ENCODE measurements at places on chromosomes 2 and 18.
A peak's percentile ranks its signal among the peaks of the same experiment; 100 is the strongest.

GRCh38 chr18:54647176-54647575 lies 56.1 kb downstream of the DYNAP start:
- DNase-seq: no peak

- DNase-seq: peak; percentile 61
Measured at GRCh38 chr2:241741016-241741415, 6.6 kb downstream of the D2HGDH start.

- DNase-seq: no peak
Measured at GRCh38 chr2:149616681-149617456, 29.3 kb upstream of the MMADHC start.

DNA sequence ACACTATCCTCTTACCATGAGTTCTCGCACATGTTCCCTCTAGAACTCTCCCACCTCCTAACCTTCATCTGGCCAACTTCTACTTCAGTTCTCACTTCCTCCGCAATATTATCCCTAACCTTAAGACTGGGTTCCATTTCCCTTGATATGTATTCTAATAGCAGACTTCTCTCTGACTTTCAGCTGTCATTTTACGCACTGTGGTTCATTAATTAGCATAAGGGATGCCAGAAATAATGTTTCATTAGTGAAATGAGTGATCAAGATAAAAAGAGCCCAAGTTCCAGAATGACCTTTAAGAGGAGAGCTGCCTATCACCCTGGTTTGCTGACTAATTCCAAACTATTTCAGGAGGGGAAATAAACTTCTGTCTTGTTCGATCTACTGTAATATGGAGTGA lies 108.6 kb upstream of the CCDC150 start:
- DNase-seq: no peak

DNA sequence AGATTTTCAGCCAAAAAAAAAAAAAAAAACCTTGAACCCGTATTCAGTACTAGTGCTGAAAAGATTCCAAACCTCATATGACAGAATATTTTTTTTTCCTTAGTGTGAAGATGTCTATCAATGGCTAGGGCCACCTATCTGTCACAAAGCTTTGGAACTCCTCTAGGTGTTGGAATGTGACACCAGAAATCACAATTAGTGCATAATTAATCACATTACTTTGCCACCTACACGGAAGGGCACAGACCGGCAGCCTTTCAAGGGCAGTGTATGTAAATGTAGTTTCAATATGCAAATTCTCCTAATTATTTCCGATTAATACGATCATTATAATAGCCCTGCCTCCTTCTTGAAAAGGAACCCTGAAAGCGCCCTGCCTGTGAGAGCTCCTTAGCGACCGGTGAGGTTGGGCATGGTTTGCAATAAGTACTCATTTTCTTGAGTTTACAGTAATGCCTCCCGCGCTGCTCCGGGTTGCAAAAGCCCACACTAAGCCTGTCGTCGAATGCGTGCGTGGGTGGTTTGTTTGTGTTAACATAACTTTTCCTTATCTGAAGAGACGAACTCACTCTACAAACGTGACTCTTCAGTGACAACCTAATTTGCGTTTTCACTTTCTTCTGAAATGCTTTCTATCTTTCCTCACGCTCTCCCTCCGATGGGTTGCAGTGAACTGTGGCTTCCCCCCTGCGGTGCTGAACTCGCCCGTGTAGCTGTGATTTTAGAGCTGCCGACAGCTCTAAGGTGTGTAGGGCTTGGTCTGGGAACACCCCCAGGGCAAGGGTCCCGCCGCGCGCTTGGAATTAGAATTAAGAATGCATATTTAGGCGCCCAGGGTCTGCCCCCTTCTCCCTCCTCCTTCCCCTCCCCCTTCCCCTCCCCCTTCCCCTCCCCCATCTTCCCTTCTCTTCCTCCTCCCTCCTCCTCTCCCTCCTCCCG lies 765 bp upstream of the ID2 start:
- peak; percentile 75 for DNase-seq

DNA sequence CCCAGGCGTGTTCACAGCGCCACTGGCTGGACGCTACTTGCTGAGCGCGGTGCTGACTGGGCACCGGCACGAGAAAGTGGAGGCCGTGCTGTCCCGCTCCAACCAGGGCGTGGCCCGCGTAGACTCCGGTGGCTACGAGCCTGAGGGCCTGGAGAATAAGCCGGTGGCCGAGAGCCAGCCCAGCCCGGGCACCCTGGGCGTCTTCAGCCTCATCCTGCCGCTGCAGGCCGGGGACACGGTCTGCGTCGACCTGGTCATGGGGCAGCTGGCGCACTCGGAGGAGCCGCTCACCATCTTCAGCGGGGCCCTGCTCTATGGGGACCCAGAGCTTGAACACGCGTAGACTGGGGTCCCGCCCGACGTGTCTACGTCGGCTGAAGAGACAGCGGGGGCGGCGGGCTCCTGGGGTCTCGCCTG lies 891 bp upstream of the KHK start:
- DNase-seq: peak; percentile 51

GRCh38 chr18:79393635-79394533 lies 1.8 kb upstream of the NFATC1 start:
- peak; percentile 42 for DNase-seq

GRCh38 chr2:159944874-159945273 lies 117.5 kb downstream of the PLA2R1 start:
- no peak for DNase-seq

DNA sequence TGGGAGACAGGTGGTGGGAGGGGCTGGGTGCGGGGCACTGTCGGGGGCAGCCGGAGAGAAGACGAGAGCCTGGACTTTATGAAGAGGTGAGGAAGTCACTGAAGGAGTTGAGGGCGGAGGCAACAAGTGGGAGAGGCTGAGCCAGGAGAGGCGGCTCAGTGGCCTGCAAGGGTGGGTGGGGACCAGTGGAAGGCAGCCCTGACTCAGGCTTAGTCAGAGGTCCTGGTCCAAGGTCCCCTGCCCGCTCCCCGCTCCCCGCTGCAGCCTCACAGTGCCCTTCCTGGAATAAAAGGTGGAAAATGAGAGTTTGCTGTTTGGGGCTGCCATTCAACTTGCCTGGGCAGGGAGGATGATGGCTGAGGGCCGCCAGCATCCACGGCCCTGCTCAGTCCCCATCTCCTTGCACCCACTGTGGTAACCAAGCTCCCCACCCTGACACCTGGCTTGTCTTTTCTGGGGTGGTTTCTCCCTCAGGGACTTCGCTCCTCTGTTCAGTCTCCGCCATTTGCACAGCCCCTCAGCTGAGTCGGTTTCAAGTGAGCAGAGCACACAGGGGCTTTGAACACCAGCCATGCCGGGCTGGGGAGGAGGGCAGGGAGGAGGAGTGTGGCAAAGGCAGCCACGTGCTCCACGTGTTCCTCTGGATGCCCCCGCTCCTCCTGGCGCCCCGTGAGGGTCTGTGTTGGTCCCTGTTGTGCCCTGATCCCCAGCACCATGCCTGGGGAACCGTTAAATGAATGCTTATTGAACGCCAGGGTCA lies 13.7 kb upstream of the RALB start:
- no peak for DNase-seq

GRCh38 chr18:62857263-62857976 lies 142.1 kb downstream of the PHLPP1 start:
- DNase-seq: no peak

DNA sequence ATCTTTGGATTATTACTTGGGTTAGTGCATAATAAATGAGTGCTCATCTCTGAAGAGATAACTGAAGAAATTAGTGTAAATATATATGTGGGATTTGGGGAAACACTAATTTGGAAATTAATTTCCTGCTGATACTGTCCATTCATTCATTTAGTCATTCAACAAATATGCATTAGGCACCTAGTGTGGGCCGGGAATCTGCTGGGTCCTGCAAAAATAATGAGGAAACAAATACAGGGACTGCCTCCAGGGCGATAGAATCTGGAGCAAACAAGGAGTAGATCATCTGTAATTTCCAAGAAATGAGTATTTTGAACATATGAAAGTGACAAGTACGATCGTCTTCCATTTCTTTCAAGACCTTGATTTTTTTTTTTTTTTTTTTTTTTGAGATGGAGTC lies 203.7 kb upstream of the LYPD1 start:
- DNase-seq: no peak

- DNase-seq: no peak
Measured at GRCh38 chr2:225740086-225740485, 340.6 kb downstream of the NYAP2 start.

DNA sequence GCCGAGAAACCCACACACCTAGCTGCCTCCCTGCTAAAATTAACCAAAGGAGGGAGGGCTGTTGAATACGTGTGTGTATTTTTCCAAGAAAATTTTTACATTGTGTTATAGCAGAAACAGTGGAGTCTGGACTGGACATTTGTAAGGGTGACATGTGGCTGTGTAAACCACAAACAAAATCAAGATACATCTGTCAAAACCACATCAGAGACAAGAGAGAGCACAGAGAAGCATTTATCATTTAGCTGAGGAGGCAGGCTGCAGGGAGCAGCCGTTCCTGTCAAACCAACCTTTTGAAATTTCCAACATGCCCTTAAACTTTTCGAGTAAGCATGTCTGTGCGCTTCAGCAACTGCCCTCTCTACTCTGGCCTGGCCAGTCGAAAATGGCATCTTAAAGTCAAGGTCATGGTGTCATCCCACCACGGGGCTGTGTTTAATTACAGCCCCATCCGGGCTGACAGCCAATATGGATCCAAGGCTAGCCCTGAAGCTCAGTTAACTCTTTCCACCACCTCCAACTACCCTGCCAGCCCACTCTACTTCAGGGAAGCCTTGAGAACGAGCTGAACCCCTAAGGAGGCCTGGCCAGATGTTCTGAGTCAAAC lies 8.4 kb downstream of the BCL11A start:
- no peak for DNase-seq

DNA sequence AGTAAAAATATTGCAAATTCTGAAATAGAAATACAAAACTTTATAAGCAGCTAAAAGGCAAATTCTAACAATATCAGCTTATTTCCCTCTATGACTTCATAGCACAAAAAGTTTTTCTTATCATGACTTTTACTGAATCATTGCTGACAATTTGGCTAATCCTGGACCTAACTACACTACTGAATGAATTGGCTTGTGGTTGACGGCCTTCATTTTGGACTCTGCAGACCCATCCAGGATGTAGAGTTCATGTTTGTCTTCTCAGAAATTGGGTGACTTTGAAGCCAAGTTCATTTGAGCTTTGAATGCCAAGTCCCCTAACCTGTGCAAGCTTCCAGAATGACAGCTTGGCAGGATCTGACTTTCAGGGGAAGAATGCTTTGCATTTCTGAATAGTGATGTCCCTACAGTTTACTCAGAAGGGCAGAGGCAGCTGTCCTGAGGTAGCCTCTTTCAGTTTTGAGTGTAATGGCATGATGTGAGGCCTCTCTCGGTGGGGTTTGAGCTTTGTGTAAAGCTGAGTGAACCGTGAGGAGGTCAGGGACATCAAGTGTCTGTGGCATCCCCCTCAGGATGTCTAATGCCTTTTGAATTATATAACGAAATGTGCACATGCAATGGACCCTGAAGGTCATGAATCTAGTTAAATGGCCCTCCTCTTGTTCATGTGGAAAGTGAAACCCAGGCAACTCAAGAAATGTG lies 48.0 kb downstream of the EFEMP1 start:
- no peak for DNase-seq

DNA sequence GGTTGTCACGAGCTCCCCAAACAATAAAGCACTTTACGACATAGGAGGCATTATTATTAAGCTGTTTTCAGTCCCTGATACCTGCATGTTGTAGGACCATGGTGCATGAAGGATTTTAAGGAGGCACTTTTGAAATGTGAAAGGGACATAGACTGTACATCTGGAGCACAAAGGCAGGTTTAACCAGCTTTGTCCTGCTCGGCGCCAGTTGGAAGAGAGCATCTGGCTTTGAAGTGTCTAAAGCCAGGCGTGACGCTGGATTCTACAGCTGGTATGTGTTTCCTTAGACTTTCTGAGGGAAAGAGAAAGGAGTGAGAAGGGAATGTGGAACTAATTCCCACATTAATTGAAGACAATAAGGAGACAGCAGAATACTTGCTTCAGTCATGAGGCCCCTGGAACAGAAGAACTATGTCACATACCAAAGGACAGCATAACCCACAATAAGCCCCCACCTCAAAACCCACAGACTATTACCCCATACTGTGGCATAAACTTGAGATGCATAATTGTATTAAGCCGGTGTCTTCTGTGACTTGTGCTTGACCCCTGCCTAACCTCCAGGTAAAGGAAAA lies 381.0 kb upstream of the MEX3C start:
- DNase-seq: no peak

- DNase-seq: no peak
Measured at GRCh38 chr2:236010920-236011685, 157.1 kb downstream of the GBX2 start.

GRCh38 chr18:13198701-13199100 lies 19.9 kb upstream of the LDLRAD4 start:
- DNase-seq: no peak

DNA sequence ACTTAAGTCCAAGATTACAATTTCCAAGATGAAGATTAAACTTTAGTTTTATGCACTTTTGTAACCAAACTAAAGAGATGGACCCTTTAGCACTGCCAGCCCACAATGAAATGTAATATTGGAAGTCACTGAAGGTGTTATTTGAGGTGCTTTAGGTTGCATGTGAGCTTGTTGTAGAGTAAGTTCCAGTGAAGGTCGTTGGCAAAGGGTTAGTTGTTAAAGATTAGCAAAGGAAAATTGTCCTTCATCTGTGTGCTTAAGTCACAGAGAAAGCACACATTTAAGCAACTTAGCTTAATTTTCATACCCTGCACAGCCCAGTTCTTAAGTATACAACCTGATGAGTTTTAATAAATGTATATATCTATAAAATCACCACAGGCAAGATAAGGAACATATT lies 46.7 kb downstream of the MGAT5 start:
- no peak for DNase-seq

DNA sequence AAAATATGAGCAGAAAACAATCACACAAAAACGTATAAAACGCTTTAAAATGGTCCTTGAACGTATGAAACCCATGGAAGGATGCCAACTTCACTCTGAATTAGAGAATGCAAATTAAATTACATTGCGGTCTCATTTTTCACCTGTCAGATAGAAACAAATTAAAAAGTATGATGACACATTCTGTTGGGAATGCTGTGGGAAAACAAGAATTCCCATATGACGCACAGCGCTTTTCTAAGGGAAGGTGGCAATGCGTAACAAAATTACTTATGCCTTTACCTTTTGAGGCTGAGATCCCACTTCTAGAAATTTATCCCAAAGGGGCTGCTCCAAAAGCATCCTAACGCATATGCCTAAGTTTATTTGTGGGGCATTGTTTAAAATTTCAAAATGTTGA lies 3.8 kb upstream of the RPS7 start:
- no peak for DNase-seq

- DNase-seq: peak; percentile 24
Measured at GRCh38 chr18:8609659-8610458, 622 bp downstream of the RAB12 start.

Data from activated CD4-positive, alpha-beta memory T cell treated with anti-CD3 and anti-CD28 coated beads, Interleukin-2, amount 10 ng/mL, durations not matched to agents 7 days and 5 days (primary cell).